ENCODE measurements at places on chromosomes 7 and 10. TPM values are rescaled to one million over a fixed set of nuclear protein-coding genes. Genes with fewer than 3 reads are reported as not detected.
A peak's percentile ranks its signal among the peaks of the same experiment; 100 is the strongest.

Gene ANXA8
- 0.69 TPM for total RNA-seq

Gene GRB10
- 89.8 TPM for total RNA-seq

GRCh38 chr7:113159746-113160339, 41.5 kb upstream of the SMIM30 start:
- H3K4me1 ChIP-seq: no peaks in the 10 kb centered on the region
- H3K27me3 ChIP-seq: no peaks in the 10 kb centered on the region
- H3K36me3 ChIP-seq: no peaks in the 10 kb centered on the region

- no peak overlapping the region for H3K27ac ChIP-seq
- H3K27me3 ChIP-seq: no peaks in the 10 kb centered on the region
- peaks cover 40% of the 10 kb centered on the region for H3K4me1 ChIP-seq
- no peak overlapping the region for H3K4me3 ChIP-seq
Measured at GRCh38 chr7:90626013-90626412, 29.9 kb downstream of the CDK14 start.

DNA sequence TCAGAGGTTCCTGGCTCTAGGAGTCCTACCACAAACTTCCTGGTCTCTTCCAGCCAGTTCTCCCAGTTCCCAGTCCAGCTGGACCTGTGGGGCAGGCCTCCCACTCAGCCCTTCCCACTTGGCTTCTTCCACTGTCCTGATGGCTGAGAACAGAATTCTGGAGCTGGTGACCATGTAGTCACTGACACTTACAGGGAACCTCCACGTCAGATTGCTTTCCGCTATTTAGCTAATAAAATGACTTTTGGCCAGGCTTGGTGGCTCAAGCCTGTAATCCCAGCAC, 63.5 kb upstream of the ZRANB1 start:
- H3K4me3 ChIP-seq: no peak overlapping the region
- no peak overlapping the region for H3K27ac ChIP-seq
- H3K4me1 ChIP-seq: no peaks in the 10 kb centered on the region
- peak; percentile 31 for DNase-seq
- H3K27me3 ChIP-seq: no peaks in the 10 kb centered on the region

GRCh38 chr7:91789558-91789957, 90.9 kb downstream of the MTERF1 start:
- no peaks in the 10 kb centered on the region for H3K27me3 ChIP-seq
- no peaks in the 10 kb centered on the region for H3K4me1 ChIP-seq
- no peaks in the 10 kb centered on the region for H3K36me3 ChIP-seq
- no peak overlapping the region for H3K4me3 ChIP-seq
- peak; percentile 9 for DNase-seq

DNA sequence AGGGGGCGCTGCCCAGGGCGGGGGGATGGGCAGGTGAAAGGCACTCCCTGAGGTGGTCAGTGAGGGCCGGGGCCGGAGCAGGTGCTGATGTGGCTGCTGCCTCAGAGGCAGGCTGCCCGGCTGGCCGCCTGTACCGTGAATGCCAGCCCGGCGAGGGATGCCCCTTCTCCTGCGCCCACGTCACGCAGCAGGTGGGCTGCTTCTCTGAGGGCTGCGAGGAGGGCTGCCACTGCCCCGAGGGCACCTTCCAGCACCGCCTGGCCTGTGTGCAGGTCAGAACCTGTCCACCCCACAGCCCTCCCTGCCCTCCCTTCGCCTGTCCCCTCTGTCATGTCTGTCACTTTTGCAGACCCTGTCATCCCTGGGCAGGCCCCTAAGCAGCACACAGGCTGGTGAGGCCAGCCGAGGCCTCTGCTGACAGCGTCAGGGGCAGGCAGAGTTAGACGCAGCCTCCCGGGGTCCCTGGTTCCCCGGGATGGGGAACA, 21.9 kb upstream of the ZNF862 start:
- H3K36me3 ChIP-seq: no peaks in the 10 kb centered on the region
- H3K27me3 ChIP-seq: no peaks in the 10 kb centered on the region
- H3K4me1 ChIP-seq: no peaks in the 10 kb centered on the region
- no peak for DNase-seq
- H3K27ac ChIP-seq: no peak overlapping the region
